AG04449 (cell line): ENCODE measurements at places on chromosomes 11 and 22.
A peak's percentile ranks its signal among the peaks of the same experiment; 100 is the strongest.

DNA sequence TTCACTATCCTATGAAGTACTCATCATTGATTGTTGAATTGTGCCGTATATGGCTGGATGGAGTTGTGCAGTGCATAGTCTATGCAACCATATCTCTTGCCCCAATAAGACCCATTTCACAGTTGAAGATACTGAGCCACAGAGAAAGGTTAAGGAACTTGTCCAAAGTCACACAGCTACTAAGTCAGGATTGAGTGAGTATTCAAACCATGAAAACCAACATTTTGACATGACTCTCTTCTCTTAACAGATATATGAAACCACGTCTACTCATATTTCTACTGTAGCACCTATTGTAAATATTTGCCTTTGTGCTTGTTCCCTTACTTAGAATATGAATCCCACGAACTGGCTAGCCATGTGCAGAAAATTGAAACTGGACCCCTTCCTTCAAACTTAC lies 58.1 kb downstream of the MAML2 start:
- DNase-seq, result no peak

DNA sequence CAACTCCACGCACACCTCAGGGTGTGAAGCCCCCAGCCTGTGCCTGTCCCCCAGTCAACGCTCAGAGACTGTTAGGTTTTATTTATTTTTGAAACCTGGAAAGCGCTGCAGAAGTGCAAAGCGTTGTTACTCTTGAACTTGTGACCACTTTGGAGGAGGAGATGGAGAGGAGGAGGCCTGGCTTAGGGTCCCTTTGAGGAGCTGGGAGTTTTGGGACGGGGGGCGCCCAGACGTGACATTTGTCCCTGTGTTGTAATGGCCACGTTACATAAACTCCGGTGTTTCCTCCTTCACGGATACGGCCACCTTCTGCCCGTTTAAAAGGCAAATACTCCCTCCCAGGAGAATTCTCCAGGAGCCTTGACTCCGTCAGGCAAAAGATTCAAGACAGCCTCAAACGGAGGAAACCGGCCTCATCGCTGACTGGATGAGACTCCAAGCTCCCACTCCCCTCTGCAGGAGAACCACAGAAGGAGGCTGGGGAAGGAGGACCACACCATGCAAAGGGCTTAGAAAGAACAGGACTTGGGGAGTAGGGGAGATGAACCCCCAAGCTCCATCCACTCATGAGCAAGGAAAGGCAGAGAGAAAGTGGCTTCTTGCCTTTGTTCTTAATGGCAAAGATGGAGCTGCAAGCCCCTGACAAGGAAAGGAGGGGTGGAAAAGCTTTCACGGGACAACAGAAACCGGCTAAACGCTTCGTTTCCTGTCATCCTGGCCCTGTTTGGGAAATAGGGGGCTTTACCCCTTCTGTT lies 630 bp downstream of the PIK3IP1 start:
- no peak for DNase-seq

DNA sequence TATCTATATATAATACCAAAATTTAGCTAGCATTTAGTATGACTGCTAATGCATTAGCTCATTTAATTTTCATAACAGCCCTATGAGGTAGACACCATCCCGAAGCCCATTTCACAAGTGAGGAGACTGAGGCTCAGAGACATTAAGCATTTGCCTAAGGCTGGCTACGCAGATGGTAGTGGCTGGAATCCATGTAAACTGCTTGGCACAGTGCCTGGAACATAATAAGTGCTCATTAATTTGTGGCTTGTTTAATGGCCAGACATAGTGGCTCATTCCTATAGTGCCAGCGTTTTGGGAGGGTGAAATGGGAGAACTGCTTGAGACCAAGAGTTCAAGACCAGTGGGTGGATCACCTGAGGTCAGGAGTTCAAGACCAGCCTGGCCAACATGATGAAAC lies 17.8 kb upstream of the TP53I11 start:
- DNase-seq, result no peak

DNA sequence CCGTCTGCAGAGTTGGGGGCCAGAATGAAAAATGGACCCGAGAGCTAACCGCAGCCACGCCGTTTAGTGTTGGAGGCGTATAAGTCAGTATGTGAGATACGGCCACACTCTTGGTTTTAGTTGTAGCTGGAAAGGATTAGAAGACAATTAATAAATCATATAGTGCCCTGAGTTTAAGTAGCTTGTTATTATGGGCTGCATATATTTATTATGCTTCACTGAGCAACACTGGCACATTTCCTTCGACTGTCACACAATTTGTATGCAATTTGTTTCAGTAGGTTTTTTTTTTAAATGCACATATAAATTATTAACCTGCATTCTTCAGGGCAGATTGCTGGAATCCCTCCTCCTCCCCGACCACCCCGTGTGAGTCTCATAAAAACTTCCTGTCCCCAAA lies 56.9 kb downstream of the PKNOX2 start:
- no peak for DNase-seq

DNA sequence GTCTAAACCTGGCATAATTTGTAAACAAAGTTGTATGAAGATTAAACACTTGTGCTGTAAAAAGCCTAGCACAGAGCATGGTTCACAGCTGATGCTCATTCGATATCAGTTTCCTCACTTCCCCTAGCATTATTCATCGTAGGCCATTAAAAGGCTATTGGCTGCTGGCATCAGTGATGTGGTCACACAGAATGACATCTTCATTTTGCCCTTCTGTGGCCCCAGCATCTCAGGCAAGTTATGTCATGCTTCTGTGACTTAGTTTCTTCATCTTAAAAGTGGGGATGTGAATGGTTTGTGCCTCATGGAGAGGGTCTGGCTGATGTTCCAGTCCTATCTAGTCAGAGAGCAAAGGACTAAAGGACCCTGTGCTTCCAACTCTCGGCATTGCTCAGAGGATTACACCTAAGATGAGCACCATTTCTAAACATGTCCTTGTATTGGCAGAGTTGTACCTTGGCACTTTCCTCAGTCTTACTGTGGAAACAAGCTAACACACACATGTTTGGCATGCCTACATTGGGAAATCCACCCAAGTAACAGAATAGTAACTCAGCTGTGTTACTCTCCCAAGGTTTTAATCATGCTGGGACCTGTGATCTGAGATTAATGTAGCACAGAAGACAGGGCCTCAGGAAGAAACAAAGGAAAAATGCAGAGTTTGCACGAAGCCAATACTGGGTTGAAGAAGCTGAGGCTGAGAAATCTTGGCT lies 83.5 kb upstream of the OR9Q1 start:
- no peak for DNase-seq

- no peak for DNase-seq
Observed at GRCh38 chr11:66497206-66497605, 13.2 kb upstream of the BBS1 start.

DNA sequence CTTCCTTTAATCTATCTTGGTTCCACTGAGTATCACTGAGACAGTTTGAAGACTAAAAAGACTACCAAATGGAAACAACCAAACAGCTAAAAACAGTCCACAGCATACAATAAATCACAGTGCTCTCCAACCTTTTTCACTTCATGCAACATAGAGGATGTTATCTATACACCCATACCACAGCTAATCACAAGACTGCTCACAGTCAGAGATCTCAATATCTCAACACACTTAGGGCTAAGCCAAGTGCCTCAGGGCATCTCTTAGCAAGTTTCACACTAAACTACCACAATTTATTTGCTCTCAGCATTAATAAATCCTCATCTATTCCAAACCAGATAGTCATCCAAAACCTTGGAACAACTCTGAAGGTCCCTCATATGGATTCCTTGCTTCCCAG lies 129.4 kb downstream of the SBF2 start:
- DNase-seq, result no peak

GRCh38 chr22:17647991-17648390 lies 9.4 kb downstream of the BCL2L13 start:
- no peak for DNase-seq

DNA sequence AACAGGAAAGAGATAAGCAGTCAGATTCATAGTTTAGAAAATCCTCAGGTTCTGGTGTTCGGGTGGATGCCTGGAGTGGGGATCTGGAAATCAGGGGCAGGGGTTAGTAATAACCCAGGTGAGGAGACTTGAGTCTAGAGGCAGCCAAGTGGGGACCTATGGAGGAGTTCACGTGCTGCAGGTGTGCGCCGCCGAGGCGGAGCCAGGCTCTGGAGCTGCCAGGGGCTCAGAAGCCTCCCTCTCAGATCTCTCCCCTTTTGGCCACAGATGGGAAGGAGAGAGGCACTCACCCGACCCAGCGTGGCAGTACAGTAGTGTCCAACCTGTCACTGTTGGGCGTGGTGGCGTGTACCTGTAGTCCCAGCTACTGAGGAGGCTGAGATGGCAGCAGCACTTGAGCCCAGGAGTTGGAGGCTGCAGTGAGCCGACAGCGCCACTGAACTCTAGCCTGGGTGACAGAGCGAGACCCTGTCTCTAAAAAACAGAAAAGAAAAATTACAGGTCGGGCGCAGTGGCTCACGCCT lies 27.5 kb downstream of the TXN2 start:
- DNase-seq, result no peak

DNA sequence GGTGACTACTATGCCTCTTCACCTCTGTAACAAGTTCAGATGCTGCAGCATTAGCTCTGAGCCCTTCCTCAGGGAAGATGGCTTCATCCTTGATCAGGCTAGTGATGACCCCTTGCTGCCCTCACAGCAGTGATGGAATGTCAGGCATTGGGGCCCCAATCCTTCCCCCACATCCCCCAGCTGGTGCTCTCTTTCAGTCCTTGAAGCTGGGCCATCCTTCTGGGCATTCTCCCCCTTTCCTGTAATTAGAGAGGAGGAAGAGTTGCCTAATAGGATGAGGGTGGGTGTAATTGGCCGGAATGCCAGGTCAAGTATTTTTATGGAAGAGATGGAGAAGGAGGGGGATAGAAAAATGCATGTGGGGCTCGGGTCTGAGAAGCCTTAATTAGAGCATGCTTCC lies 62.6 kb downstream of the TRAF6 start:
- peak; percentile 9 for DNase-seq

DNA sequence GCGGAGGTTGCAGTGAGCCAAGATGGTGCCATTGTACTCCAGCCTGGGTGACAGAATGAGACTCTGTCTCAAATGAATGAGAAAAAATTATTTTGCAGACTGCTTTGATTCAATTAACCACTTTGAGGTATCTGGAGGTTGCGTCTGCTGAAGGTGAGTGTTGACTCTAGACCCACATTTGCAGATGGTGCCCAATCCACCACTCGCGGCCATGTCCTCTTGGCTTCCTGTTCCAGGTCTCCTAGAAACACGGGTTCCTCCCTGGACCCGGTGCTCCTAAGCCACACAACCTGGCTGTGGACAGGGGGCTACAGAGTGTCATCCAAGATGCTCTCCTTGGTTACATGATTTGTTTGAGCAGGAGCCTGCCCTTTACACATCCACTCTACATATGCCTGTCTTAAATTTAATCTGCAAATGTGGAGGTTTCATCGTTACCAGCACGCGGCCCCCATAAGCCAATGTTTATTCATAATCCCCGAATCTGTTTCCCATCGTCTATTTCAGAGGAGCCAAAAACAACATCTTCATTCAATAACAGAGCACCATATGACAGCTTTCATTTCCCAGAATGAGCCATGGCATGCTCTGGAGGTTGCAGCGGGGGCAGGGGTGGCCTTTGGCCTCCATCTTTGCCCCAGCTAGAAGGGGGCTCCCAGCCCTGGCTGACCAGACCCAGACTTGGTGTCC lies 377.2 kb downstream of the CTTN start:
- DNase-seq, result no peak

DNA sequence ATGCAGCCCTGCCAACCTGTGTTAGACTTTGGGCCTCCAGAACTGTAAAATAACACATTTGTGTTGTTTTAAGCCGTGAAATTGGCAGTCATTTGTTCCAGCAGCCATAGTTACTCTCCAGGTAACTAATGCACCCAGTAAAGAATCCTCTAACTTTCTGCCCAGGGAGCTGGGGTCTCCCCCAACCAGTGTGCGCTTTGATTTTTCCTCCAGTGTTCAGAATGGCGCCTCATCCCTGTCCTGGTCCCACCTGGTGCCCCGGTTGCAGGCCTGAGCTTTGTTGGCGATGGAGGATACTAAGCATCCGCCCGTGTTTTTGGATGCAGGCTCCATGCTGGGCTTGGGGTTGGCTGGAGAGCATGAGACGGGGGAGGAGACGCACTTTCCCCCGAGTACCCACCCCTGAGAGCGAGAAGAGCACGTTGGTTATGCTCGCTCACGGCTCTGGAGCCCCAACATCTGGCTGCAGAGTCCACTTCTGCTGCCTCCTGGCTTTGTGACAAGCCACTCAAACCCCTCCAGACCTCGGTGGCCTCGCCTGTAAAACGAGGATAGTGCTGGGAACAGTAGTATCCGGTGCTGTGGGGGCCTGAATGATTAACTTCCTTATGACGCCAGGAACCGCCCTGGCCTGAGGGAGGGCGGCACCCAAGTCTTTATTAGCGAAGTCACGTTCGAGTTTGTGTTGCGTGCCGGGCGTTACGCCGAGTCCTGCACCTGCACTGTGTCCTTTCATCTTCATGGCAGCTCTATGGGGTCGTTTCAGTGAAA lies 25.8 kb downstream of the MRGPRD start:
- no peak for DNase-seq

- peak; percentile 24 for DNase-seq
Observed at GRCh38 chr11:34223021-34223813, 117.8 kb downstream of the NAT10 start.

- DNase-seq, result no peak
Observed at GRCh38 chr11:103488579-103488978, 379.4 kb downstream of the DYNC2H1 start.

DNA sequence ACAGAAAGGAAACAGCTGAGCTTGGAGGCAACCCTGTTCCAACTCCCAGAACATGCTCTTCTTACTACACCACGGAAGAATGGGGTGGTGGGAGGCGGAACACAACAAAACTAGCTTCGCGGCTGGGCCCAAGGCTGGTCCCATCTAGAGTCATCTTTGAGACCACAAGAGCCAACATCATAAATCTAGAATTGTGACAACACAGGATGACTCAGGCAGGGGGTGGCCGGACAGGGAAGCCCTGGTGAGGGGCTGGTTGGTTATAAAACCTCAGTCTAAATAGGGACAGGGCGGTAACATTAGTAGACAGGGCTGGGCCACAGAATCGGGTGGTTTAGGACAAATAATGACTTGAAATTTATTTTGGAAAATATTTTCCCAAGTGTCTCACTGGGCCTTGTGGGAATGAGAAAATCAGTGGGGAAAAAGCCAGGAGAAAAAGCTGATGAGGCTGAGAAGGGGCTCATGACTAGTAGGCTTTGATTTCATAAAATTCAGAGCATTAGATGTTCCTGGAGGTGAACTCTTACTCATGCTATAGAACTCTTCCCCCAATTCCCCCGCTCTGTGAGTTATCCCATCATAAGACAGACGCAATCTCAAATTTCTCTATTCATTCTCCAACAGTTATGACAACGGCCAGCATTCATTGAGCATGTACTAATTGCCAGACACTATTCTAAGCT lies 151.8 kb upstream of the TIMP3 start:
- DNase-seq, result no peak

DNA sequence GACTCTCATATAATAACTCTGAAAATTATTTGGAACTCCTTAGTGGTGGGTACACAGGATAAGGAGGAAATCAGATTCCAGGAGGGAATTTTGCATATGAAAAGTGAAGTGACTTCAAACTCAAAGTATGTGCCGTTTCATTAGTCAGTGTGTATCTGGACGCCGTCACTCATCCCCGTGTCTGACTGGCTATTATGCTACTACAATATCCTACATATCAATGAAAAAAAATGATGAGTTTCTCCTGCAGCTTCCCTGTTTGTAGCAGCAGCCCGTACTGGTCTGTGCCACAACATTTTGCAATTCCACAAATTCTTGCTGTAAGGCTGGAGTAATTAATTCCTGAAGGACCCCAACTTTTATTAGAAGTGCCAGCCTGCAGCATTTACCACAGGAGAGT lies 16.5 kb downstream of the WT1 start:
- no peak for DNase-seq

GRCh38 chr11:17543041-17543440 lies 1.2 kb downstream of the USH1C start:
- no peak for DNase-seq
